ENCODE measurements at places on chromosomes 7 and 10. TPM values are rescaled to one million over a fixed set of nuclear protein-coding genes. Genes with fewer than 3 reads are reported as not detected.

GRCh38 chr10:69844698-69845097, 43.0 kb downstream of the COL13A1 start:
- no peak for DNase-seq

DNA sequence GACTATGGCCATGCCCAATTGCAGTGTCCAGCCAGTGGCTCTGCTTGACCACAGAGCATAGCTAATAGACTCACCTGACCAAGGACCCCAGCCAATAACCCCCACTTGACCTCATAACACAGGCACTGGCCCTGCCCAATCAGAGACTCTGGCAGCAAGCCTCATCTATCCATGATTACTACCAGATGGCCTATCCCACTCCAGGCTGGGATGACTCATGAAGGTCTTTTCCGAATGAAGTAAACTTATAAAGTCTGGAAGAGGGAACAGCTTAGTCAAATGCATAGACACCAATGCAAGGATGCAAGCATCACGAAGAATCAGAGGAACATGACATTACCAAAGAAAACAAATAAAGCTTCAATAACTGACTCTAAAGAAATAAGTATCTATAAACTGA, 141.4 kb downstream of the TMEM168 start:
- no peak for DNase-seq

DNA sequence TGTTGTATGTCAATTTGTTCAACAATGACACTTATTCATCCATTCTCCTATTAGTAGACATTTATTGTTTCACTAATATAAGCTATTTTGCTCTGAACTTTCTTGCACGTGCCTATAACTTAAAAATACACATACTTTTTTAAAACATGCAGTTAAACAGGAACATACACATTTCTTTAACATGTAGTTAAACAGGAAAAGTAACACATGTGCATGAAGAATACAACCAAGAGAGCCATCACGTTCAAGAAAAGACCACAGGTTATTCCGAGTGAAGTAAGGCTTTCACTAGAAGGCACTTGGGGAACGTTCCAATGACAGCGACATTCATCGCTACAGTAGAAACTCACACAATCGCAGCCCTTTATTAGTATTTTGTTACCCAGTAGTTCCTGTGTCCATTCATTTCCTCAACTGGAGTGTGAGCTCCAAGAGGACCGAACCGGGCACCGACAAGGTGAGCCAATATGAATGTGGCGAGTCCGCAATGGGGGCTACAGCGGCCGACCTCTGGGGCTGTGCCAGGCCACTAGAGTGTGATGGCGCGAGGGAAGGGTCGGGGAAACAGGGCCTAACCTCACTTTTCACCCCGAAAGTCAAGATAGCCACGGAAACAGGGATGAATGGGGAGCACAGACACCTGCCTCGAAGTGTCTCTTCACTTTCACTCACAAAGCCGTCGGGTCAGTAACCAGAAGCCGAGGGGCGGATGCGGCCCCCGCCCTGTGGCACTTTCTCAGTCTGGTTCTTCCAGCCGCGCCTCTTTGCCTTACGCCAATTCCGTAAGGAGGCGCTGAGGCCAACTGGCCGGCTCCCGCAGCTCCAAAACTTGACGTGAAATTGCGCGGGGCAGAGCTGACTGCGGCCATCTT, 775 bp upstream of the SEPTIN7 start:
- DNase-seq: peak; percentile 93

- no peak for DNase-seq
Measured at GRCh38 chr7:121202834-121203233, 126.0 kb upstream of the WNT16 start.

Gene FOXP2
- 12.2 TPM for total RNA-seq

Gene ANKRD2
- total RNA-seq: 0.45 TPM

GRCh38 chr10:100347568-100348195, 649 bp downstream of the SCD start:
- no peak for DNase-seq

- no peak for DNase-seq
Measured at GRCh38 chr7:26187380-26188205, 13.0 kb downstream of the HNRNPA2B1 start.

DNA sequence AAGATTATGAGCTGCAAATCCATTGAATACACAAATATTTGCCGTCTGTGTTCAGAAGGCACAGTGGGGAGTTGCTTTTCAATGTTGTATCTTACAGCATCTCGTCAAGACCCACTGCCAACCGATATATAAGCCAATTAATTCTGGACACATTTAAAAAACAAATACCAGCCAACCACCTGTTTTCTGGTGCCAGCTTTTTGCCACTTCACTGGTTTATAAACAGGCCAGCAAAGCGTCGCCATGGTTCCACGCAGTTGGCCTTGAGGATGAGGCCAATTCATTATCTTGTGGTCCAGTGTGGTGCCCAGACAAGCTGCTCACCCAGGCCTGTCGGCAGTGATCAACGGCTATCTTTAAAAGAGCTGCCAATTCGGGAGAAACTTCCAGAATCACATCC, 321.0 kb downstream of the TCERG1L start:
- DNase-seq: no peak

Gene NEUROD6
- not detected for total RNA-seq

GRCh38 chr10:22684699-22685098, 29.7 kb downstream of the PIP4K2A start:
- DNase-seq: no peak

GRCh38 chr10:54772468-54773122, 28.4 kb downstream of the PCDH15 start:
- DNase-seq: no peak

- DNase-seq: no peak
Measured at GRCh38 chr7:8710124-8710523, 276.7 kb downstream of the NXPH1 start.

DNA sequence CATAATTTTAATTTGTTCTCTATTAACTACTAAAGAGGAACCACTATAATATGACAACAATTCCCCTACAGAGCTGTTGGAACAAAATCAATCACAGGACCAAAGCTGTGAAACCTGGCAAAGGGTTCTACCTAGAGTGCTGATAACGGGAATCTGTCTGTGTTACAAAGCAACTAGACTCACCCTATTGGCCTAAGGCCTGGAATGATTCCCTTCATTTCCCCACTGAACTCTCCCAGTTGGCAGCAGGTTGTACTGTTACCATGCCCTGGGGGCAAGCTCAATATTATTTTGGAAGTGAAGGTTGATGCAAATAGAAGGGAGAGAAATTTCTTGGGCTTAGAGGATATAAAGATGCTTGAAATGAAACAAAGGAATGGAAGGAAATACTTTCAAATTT, 81.8 kb downstream of the SEMA3A start:
- no peak for DNase-seq

DNA sequence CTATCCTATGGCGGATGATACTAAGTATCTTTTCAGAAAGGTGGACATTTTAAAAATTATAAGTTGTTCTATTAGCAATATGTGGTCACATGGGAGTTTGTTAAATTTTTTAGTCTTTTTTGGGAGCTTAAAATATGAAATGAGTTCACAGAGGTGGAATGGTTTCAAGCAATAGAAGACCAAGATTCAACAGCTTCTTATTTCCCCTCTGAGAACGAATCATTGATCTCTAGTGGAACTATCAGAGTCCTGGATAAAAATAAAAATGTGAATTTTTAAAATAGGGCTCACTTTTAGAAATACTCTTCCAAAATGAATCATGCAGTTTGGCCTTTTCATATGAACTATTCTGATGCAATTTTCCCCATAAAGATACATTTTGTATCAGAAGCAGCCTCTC, 467.7 kb upstream of the KLF6 start:
- no peak for DNase-seq

Gene FBXO24
- total RNA-seq: 0.47 TPM

DNA sequence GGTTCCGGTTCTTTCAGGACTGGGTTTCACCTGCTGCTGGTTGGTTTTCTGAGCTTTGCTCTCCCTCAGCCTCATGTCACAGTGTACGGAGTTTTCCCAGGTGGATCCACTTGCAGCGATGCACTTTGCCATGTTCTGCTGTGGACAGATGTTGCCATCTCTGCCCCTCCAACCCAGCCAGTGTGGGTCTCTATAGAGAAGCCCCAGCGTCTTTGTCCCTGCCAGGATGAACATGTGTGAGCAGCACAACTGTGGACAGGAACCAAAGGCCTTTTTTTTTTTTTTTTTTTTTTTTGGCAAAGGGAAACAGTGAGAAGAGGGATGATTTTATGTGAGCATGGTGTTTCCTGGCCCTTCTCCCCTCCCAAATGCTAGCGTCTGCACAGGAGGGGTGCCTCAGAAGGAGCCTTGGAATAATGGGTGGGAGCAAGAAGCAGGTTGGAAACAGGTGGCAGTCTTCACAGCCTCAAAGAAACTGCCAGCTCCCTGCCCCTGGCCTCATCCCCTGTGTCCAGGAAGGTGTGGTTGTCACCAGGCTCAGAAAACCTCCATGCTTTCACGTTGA, 106.5 kb downstream of the RPS24 start:
- DNase-seq: no peak

DNA sequence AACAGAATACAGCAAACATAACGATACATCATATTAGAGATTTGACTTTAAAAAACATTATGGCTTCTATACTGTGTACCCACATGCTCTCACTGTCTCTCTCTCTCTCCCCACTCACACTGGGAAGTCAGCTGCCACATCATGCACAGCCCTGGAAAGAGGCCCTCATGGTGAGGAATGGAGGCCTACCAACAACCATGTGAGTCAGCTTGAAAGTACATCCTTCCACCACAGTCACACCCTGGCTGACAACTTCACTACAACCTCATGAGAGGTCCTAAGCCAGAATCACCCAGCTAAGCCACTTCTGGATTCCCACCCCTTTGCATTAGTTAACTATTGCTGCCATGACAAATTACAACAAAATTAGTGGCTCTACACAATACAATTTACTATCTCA, 23.3 kb upstream of the GPR22 start:
- no peak for DNase-seq

Gene RNF148
- not detected for total RNA-seq

Gene SPDYE9
- not detected for total RNA-seq

Gene CTAGE8
- 16.7 TPM for total RNA-seq

GRCh38 chr7:103919272-103919868, 70.1 kb downstream of the RELN start:
- DNase-seq: no peak

- DNase-seq: no peak
Measured at GRCh38 chr7:140310337-140311002, 87.9 kb downstream of the SLC37A3 start.

DNA sequence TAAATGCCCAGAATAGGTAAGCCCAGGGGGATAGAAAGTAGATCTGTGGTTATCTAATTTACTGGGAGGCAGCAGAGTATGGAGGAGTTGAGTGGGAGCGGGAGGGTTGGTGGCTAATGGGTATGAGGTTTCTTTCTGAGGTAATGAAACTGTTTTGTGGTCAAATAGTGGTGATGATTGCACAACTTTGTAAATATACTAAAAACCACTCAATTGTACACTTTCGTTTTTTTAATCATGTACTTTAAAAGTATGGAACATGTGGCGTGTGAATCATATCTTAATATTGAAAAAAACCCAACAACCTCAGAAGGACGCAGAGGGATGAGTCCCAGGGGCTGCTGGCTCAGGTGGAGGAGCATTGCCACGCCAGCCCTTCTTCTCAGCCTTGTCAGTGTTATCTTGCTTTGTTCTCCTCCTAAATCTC, 118.1 kb downstream of the WDR11 start:
- no peak for DNase-seq

- no peak for DNase-seq
Measured at GRCh38 chr7:120502825-120503224, 229.8 kb downstream of the KCND2 start.

DNA sequence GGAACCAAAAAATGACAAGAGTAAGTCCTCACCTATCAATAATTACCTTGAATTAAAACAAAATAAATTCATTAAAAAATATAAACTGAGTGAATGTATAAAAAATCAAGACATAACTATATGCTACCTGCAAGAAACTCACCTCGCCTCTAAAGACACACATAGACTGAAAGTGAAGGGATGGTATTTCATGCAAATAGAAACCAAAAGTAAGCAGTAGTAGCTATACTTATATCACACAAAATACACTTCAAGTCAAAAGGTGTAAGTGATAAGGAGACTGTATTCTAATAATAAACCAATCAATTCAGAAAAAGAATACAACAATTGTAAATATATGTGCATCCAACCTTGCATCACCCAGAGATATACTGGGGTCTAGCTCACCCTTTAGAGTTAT, 332.6 kb downstream of the SH2D4B start:
- DNase-seq: no peak

- DNase-seq: no peak
Measured at GRCh38 chr10:60323162-60323561, 66.5 kb downstream of the ANK3 start.

- no peak for DNase-seq
Measured at GRCh38 chr7:124480036-124480820, 285.4 kb downstream of the GPR37 start.

GRCh38 chr7:29853789-29854188, 47.5 kb downstream of the WIPF3 start:
- DNase-seq: no peak

Gene SLC18A3
- total RNA-seq: not detected

DNA sequence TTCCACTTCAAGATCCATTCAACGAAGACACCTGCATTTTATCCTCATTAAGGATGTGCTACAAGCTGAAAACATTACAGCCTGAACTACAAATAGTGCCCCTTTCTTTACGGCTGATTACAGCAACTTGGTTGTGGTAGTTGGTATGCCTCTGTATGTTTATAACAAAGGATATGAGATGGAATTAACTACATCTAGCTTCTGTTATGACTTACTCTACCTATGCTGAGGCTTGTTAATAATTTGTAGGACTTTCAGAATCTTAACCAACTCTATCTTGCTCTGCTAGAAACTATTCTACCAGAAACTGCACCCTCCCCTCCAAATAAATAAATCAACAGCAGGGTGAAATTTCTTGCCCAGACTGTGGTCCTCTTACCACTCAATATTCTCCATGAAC, 448.1 kb downstream of the GRM8 start:
- no peak for DNase-seq

GRCh38 chr7:26512737-26513136, 221.1 kb downstream of the SNX10 start:
- no peak for DNase-seq

Gene CHAT
- total RNA-seq: not detected

GRCh38 chr10:71266918-71267442, 52.1 kb upstream of the SLC29A3 start:
- DNase-seq: no peak

DNA sequence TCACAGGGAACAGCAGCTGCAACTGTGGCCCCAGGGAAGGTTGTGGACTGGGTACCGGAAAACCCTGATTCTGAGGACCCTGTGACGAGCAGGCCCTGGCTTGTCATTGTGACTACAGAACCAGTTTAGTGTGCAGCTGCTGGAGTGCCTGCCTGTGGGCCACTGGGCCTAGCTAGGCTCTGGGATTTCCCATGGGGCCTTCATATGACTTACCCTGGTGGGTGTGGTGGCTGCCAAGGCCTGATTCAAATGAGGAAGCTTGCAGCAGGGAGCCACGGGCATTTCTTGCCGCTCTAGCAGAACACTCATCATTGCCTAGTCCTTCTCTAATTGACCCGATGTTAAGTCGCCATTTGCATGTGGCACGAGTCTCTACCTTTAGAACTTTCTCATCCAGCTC, 14.7 kb upstream of the CAMK2G start:
- no peak for DNase-seq

Gene SYT15
- total RNA-seq: 2.9 TPM
